T-helper 22 cell (primary cell): ENCODE measurements at places on chromosomes 7 and 10.

DNA sequence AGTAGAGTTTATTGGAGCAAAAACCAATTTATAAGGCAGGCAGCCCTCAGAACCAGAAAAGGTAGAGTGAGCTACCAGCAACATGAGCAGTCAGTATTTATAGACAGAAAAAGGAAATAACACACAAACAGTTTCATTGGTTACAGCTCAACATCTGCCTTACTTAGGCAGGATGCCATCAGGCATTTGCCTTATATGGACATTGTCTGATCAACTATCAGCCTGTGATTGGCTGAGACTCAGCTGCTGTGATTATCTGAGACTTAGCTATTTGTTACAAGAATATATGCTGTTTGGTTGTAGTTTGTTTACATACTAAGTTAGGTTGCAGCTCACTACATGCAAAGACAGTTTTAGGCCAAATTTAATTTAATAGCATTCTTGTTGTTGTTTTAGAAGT is 60.4 kb upstream of the CDK1 start:
- DNase-seq: no peak

GRCh38 chr7:130286881-130287280 is 6.1 kb upstream of the CPA4 start:
- no peak for DNase-seq

DNA sequence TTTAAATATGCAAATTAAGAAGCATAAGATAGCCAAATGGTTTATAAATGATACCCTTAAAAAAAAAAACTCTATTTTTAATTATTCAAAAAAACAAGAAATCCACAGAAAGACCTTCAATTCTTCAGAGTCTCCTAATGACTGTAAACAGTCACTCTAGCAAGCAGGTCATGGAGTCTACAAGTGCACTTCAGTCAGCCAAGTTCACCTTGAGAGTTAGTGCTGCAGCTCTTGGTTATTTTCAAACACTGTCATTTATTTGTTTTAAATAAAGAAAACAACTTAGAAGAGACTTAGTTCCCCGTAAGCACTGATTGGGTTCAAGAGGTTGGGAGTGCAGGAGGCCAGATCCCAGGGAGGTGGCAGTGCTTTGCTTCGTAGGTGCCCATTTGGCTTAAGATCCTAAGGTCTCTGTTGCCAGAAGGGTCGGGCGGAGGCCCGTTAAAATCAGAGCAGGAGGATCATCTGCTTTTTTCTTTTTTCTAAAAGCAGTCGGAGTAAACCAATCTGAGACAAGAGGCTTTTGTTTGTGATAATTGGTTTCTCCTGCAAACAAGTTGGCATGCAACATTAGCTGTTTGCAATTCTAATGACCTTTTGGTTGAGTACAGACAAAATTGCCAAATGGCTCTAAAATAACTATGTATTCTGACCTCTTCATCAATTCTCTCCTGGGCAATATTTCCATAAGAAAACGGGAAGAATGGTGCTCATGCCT is 86.4 kb upstream of the ELMO1 start:
- no peak for DNase-seq

- no peak for DNase-seq
Measured at GRCh38 chr10:67668448-67668847, 27.5 kb downstream of the CTNNA3 start.

DNA sequence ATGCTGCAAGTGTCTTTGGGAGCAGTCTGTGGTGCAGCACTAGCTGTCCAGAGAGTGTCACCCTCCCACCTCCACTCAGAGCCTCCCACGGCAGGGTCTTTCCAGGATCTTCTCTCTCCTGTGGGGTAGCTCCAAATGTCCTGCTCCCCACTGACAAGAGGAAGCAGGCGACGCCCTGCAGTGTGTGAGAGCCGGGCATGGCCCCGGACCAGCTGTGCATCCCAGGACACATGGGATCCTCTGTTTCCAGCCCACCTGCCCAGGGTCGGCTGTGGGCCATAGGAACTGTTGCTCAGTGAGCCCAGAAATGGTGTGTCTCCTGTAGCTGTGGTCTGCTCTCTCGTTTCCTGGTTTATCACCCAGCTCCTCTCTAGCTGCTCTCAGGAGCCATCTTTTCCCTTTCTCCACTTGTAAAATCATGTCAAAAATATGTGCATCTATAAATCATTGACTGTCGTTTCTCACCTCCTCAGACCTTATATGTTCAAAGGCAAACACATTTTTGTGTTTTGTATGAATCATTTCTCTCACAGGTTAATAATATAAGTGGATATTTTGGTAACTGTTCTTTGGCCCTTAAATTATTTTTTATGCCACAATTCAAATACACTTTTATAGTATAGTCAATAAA is 74.9 kb downstream of the VWC2 start:
- no peak for DNase-seq

GRCh38 chr10:21814866-21815265 is 188.7 kb downstream of the DNAJC1 start:
- DNase-seq: no peak
